ENCODE measurements at places on chromosomes 16 and 17. TPM values are rescaled to one million over a fixed set of nuclear protein-coding genes. Genes with fewer than 3 reads are reported as not detected.
A peak's percentile ranks its signal among the peaks of the same experiment; 100 is the strongest.

The SOST gene
- not detected for total RNA-seq

The KRT25 gene
- total RNA-seq: not detected

The TBC1D3C gene
- total RNA-seq: 2.0 TPM

The C1QTNF8 gene
- not detected for total RNA-seq

The SPATA33 gene
- 7.1 TPM for total RNA-seq

GRCh38 chr17:80936723-80937122 lies 54.9 kb upstream of the CHMP6 start:
- no peaks in the 10 kb centered on the region for H3K36me3 ChIP-seq
- peaks cover 19% of the 10 kb centered on the region for H3K4me1 ChIP-seq
- DNase-seq: no peak
- H3K4me3 ChIP-seq: no peak overlapping the region

- H3K36me3 ChIP-seq: no peaks in the 10 kb centered on the region
- H3K4me3 ChIP-seq: no peak overlapping the region
- no peak overlapping the region for H3K27ac ChIP-seq
- no peaks in the 10 kb centered on the region for H3K27me3 ChIP-seq
Observed at GRCh38 chr17:61476476-61477203, 24.4 kb downstream of the TBX4 start.

- H3K27me3 ChIP-seq: no peaks in the 10 kb centered on the region
- H3K36me3 ChIP-seq: peaks cover 5% of the 10 kb centered on the region
- peak overlapping the region; percentile 94 for H3K4me3 ChIP-seq
- peak; percentile 13 for DNase-seq
Observed at GRCh38 chr16:22296225-22297113, 740 bp upstream of the POLR3E start.

GRCh38 chr16:3066440-3066748 lies 954 bp downstream of the IL32 start:
- no peaks in the 10 kb centered on the region for H3K27me3 ChIP-seq
- H3K36me3 ChIP-seq: peaks cover 26% of the 10 kb centered on the region
- DNase-seq: no peak

GRCh38 chr17:881778-882177 lies 97.8 kb downstream of the NXN start:
- DNase-seq: no peak
- H3K36me3 ChIP-seq: no peaks in the 10 kb centered on the region
- no peaks in the 10 kb centered on the region for H3K27me3 ChIP-seq
- no peak overlapping the region for H3K27ac ChIP-seq

- no peaks in the 10 kb centered on the region for H3K36me3 ChIP-seq
- no peak overlapping the region for H3K27ac ChIP-seq
- peaks cover 12% of the 10 kb centered on the region for H3K27me3 ChIP-seq
- H3K4me1 ChIP-seq: no peaks in the 10 kb centered on the region
Observed at GRCh38 chr17:47781397-47781796, 40.2 kb downstream of the OSBPL7 start.

DNA sequence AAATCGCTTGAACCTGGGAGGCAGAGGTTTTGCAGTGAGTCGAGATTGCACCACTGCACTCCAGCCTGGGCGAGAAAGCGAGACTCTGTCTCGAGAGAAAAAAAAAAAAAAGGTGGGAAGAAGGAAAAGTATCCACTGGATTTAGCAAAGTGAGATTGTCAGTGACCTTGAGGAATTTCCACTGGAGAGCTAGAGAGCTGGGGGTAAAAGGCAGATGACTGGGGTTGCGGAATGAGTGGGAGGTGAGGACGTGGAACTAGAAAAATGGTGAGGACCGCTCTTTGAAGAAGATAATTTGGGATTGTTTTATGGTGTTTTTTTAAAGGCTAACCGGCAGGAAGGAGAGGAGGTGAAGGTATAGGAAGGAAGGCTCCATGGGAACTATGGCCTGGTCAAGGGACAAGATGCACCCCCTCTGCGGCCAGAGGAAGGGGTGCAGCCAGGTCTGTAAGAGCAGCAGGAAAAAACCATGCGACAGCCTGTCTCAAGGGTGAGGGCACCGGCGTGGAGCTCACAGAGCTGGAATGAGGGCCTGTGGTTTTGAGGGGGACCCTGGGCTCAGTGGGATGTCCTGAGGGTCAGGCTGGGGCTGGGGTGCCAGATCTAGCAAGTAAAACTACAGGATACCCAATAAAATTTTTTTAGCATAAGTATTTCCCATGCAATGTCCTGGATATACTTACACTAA lies 694 bp upstream of the MLST8 start:
- no peak for DNase-seq
- H3K27ac ChIP-seq: peak overlapping the region; percentile 92
- peaks cover 9% of the 10 kb centered on the region for H3K36me3 ChIP-seq
- H3K4me1 ChIP-seq: peaks cover 18% of the 10 kb centered on the region
- H3K27me3 ChIP-seq: no peaks in the 10 kb centered on the region

DNA sequence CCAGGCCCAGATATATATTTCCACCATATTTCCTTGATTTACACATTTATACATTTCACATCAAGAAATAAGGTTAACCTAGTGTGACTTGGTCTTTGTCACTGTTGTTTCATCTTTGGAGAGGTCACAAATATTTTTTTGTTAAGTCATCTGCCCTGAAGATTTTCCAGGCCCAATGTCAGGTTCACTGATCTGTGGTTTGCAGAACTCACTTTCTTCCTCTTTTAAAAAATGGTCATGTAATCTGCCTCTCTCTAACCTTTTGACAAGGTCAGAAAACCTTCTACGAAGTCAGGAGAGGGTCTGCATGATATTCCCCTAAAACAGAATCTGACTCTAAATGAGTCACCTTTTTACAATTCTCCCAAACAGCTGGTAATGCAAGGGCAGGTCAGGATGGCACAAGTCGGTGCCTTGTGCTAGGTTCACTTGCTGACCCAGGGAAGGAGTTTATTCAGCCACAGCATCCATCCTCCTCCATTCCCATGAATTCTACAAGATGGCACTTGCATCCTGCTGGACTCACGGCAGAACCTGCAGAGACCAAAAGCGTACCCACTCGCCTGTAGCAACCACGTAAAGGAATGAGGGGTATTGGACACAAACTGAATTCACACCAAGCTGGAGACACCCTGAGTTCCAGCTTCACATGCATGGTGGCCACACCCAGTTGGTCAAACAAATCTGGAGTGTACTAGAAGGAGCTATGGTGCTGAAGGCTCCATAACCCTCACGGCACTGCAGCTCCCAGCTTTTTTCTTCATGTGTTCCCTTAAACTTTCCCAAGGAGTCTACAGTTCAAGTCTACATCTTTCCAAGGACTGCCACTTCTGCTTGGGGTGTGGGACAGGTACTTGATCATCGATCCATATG lies 1.6 kb upstream of the KIAA0513 start:
- H3K27ac ChIP-seq: no peak overlapping the region
- no peaks in the 10 kb centered on the region for H3K36me3 ChIP-seq
- peaks cover 27% of the 10 kb centered on the region for H3K4me1 ChIP-seq
- no peaks in the 10 kb centered on the region for H3K27me3 ChIP-seq
- DNase-seq: no peak

DNA sequence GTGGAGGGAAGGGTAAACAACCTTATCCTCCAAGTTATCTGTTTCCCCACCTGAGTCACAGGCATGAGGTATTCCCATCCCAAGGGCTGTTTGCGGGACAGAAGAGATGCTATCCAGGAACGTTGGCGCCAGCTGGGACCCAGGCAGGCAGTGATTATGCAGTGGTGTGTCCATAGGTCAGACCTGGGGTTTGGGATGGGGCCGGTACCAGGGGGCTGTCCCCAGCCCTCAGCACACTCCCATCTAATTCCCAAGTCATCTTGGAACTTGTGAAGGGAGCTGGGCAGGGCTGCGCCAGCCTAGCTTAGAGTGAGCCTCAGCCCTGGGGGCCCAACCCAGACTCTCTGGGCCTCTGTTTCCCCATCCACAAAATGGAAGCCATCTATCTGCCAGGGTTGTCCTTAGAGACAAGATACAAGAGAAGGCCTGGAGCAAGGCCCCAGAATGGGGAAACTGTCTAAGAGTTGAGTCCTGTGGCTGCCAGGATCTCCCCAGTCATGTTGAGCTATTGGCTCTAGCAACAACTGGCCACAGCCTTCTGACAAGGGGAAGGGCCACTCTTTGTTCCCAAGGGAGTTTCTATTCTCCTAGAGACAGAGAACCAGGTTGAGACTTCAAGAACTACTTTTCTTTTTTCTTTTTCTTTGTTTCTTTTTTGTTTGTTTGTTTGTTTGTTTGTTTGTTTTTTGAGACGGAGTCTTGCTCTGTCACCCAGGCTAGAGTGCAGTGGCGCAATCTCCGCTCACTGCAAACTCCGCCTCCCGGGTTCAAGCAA lies 9.8 kb upstream of the JUP start:
- H3K36me3 ChIP-seq: no peaks in the 10 kb centered on the region
- DNase-seq: no peak
- no peak overlapping the region for H3K4me3 ChIP-seq
- H3K27ac ChIP-seq: no peak overlapping the region
- peaks cover 2% of the 10 kb centered on the region for H3K4me1 ChIP-seq

- H3K27me3 ChIP-seq: no peaks in the 10 kb centered on the region
- H3K4me1 ChIP-seq: no peaks in the 10 kb centered on the region
Observed at GRCh38 chr16:14423344-14423743, 206.7 kb downstream of the PARN start.

GRCh38 chr16:57946181-57946801 lies 24.6 kb downstream of the CNGB1 start:
- DNase-seq: no peak
- H3K4me3 ChIP-seq: no peak overlapping the region
- H3K27me3 ChIP-seq: no peaks in the 10 kb centered on the region
- H3K27ac ChIP-seq: no peak overlapping the region
- no peaks in the 10 kb centered on the region for H3K4me1 ChIP-seq
- no peaks in the 10 kb centered on the region for H3K36me3 ChIP-seq

DNA sequence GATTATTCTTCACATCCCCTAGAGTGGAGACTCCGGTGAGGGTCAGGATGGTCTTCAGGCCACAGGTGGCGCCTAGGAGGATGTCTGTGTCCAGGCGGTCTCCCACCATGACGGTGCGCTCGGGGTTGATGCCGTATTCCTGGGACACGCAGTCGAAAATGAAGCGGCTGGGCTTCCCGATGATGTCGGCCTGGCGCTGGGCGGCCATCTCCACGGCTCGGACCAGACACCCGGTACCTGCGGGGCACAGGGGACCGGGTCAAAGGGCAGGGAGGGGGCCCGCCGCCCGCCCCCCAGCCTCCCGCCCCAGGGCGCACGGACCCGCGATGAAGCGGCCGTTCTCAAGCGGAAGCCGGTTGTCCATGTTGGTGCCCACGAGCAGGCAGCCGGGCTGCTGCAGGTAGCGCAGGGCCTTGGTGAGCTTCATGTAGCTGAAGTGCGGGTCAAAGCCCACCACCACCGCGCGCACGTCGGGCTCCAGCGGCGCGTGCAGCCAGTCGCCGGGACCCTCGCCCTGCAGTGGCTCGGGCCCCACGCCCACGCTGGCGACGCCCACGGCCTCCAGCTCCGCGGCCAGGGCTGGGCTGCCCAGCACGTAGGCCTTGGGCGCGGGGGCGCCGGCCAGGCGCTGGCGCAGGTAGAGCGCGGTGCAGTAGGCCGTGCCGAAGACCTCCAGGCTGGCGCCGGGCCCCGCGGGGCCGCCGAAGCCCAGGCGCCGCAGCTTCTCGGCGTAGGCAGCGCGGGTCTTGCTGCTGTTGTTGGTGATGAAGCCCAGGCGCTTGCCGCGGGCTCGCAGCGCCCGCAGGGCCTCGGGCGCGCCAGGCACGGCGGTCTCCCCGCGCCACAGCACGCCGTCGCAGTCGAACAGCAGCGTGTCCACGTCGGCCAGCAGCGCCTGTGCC lies 572 bp downstream of the PGP start:
- peak overlapping the region; percentile 41 for H3K27ac ChIP-seq
- H3K4me1 ChIP-seq: peaks cover 18% of the 10 kb centered on the region
- no peaks in the 10 kb centered on the region for H3K27me3 ChIP-seq
- peak overlapping the region; percentile 56 for H3K4me3 ChIP-seq
- H3K36me3 ChIP-seq: peaks cover 1% of the 10 kb centered on the region
- no peak for DNase-seq

DNA sequence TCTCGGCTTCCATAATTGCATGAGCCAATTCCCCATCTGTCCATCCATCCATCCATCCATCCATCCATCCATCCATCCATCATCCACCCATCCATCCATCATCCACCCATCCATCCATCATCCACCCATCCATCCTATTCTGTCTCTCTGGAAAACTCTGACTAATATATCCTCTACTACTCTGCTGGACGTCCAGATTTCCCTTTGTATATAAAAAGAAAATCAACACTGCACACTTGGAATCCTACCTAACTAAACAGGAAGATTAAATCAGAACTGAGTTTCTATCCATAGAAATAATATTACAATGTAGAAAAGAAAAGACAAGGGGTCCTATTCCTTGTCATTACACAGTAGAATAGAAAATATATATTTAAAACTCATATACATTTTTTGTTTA lies 150.3 kb upstream of the CORO6 start:
- H3K27ac ChIP-seq: no peak overlapping the region
- H3K36me3 ChIP-seq: no peaks in the 10 kb centered on the region
- DNase-seq: no peak
- H3K4me1 ChIP-seq: no peaks in the 10 kb centered on the region

- H3K36me3 ChIP-seq: peaks cover 4% of the 10 kb centered on the region
- H3K4me1 ChIP-seq: no peaks in the 10 kb centered on the region
- no peak overlapping the region for H3K4me3 ChIP-seq
- no peak overlapping the region for H3K27ac ChIP-seq
- no peaks in the 10 kb centered on the region for H3K27me3 ChIP-seq
- no peak for DNase-seq
Observed at GRCh38 chr16:22063888-22064467, 28.4 kb upstream of the VWA3A start.

DNA sequence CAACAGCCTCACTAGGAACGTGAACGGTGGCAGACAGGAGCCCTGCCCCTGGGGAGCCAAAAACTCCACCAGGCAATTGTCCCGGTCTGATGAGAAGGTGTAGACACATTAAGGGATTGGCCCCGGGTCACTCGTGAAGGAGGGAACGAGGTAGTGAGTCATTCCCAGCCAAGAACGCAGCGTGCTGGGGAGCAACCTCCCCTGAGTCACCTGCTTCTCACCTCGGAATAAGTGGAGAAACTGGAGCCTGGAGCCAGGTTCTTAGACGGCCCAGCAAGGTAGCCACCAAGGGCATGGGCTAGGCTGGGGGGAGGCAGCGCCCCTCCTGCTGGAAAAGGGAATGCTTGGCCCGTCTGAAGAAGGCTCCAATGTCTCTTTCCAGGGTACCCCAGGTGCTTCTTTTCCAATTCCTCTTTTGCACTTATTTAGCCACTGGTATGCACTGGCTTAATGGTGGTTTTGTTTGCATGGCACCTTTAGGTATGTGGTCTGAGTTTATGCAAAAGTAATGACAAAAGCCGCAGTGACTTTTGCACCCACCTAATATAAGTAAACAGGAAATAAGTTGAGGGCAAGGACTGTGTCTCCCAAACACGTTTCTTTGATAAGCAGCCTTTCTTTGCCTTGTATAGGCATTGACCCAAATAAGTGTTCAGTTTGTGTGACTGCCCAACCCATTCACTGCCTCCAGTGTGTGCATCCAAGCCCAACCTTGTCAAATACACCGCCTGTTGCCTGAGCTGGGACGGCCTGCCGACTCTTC lies 1.8 kb upstream of the HELZ start:
- peak overlapping the region; percentile 26 for H3K4me3 ChIP-seq
- no peaks in the 10 kb centered on the region for H3K27me3 ChIP-seq
- H3K4me1 ChIP-seq: peaks cover 42% of the 10 kb centered on the region
